Smooth muscle cell of the pulmonary artery (primary cell): ENCODE measurements at places on chromosomes 16 and 17. TPM values are rescaled to one million over a fixed set of nuclear protein-coding genes. Genes with fewer than 3 reads are reported as not detected.

TPSD1 gene
- not detected in 2 replicates for total RNA-seq

DRC7 gene
- 0.07 and 0.13 TPM in 2 replicates for total RNA-seq

CLEC10A gene
- total RNA-seq = not detected in 2 replicates

BAIAP3 gene
- 1.2 and 1.3 TPM in 2 replicates for total RNA-seq

CSH1 gene
- not detected in 2 replicates for total RNA-seq

ACLY gene
- total RNA-seq = 199 and 311 TPM in 2 replicates

USP22 gene
- 244 and 274 TPM in 2 replicates for total RNA-seq

NEUROD2 gene
- total RNA-seq = not detected in 2 replicates

TSC2 gene
- 57.9 and 73.0 TPM in 2 replicates for total RNA-seq

OR3A2 gene
- total RNA-seq = 0.20 TPM in 1 of 2 replicates, not detected in the other

NEK8 gene
- 3.8 and 5.4 TPM in 2 replicates for total RNA-seq

ARL5C gene
- not detected in 2 replicates for total RNA-seq

EFCAB13 gene
- 5.1 and 5.3 TPM in 2 replicates for total RNA-seq

TUBD1 gene
- total RNA-seq = 5.3 and 6.8 TPM in 2 replicates

MMP25 gene
- not detected in 2 replicates for total RNA-seq

KRTAP3-1 gene
- not detected in 2 replicates for total RNA-seq

MILR1 gene
- 2.3 and 15.9 TPM in 2 replicates for total RNA-seq

JPH3 gene
- 0.03 TPM in 1 of 2 replicates, not detected in the other for total RNA-seq

HS3ST6 gene
- not detected in 2 replicates for total RNA-seq

SMARCE1 gene
- 46.6 and 56.6 TPM in 2 replicates for total RNA-seq

KRT36 gene
- not detected in 2 replicates for total RNA-seq

AXIN2 gene
- total RNA-seq = 1.9 and 5.0 TPM in 2 replicates

C17orf67 gene
- total RNA-seq = 0.69 and 0.91 TPM in 2 replicates

GPR179 gene
- 0.07 and 0.10 TPM in 2 replicates for total RNA-seq

CDRT15 gene
- total RNA-seq = not detected in 2 replicates

CNGB1 gene
- not detected in 2 replicates for total RNA-seq

DPEP3 gene
- not detected in 2 replicates for total RNA-seq

TEFM gene
- total RNA-seq = 8.6 and 9.2 TPM in 2 replicates

OTOP2 gene
- total RNA-seq = not detected in 2 replicates

DNAH3 gene
- not detected in 2 replicates for total RNA-seq

RNF43 gene
- total RNA-seq = 0.20 TPM in 1 of 2 replicates, not detected in the other

KRT31 gene
- not detected in 2 replicates for total RNA-seq

EMP2 gene
- 13.0 and 32.8 TPM in 2 replicates for total RNA-seq

CASKIN1 gene
- total RNA-seq = 0.20 and 1.7 TPM in 2 replicates
